ENCODE measurements at places on chromosomes 12 and 14.

GRCh38 chr12:21542403-21542802 lies 16.3 kb downstream of the SPX start:
- no peak for DNase-seq

DNA sequence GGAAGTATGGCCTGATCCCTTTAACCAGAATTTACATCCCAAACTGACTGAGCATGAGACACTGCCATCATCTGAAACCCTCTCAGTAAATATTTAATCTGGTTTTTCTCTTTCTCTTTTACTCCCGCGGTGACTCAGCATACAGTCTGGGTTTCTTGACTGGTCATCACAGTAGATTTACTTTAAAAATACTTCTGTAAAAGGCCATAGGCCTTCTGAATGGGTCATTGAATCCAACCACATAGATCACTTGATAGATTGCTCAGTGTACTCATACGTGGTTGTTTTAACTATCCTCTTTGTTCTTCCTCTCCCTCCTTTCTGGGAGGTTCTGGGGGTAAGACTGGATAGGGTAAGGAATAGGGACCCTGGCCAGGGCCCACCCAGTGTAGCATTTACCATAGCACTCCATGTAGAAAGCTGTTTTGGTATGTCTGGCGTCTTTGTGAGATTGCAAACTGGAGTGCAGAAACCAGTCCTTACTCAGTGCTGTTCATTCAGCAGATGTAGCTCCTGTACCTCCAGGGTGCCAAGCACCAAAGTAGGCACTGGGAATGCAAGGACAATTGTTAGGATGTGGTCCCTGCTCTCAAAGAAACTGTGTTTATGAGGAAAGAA lies 165.7 kb downstream of the SRGAP1 start:
- DNase-seq: no peak

DNA sequence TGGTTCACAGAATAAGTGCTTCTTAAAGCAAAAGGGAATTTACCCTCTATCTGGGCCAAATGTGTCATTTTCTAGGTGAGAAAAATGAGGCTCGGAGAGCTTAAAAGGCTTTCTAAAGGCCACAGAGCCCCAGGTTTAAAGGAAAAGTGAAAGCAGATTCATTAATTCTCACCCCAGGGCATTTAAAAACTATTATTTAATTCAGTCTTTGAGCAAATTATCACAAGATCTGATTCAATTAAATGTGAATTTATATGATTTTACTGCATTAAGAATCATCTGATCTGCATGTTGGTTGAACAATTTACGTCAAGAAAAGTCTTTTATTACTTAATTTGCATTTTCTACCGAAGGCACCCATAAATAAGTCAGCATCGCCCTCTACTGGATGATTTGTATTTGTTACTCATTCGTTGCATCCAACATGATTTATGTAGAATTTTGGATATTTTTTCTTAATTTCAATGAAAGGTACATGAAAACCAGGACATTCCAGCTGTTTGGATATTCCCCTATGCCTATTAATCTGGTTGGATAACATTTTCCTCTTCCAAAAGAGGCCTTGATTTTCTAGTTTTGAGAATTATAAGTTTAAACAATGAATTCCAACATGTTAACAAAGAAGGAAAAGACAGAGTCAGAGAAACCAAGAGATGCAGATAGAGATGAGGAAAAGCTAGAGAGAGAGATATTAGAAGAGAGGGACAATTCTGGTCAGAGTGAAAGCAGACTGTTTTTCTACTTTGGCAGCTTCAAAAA lies 19.1 kb upstream of the DHRS7 start:
- DNase-seq: no peak

DNA sequence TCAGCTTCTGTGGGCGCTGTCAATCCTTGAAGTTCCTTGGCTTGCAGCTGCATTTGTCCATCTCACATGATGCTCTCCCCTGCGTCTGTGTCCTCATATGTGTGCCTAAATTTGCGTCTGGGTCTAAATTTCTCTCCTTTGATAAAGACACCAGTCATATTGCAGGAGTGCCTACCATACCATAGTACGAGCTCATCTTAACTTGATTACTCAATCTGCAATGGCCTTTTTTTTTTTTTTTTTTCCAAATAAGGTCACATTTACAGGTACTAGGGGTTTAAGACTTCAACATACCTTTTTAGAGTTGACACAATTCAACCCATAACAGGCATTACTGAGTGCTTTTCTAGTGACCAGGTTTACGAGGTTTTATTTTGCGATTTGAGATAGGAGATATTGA lies 233.3 kb upstream of the TBX3 start:
- DNase-seq: no peak

GRCh38 chr12:122363782-122364181 lies 58.7 kb downstream of the CLIP1 start:
- DNase-seq: no peak

DNA sequence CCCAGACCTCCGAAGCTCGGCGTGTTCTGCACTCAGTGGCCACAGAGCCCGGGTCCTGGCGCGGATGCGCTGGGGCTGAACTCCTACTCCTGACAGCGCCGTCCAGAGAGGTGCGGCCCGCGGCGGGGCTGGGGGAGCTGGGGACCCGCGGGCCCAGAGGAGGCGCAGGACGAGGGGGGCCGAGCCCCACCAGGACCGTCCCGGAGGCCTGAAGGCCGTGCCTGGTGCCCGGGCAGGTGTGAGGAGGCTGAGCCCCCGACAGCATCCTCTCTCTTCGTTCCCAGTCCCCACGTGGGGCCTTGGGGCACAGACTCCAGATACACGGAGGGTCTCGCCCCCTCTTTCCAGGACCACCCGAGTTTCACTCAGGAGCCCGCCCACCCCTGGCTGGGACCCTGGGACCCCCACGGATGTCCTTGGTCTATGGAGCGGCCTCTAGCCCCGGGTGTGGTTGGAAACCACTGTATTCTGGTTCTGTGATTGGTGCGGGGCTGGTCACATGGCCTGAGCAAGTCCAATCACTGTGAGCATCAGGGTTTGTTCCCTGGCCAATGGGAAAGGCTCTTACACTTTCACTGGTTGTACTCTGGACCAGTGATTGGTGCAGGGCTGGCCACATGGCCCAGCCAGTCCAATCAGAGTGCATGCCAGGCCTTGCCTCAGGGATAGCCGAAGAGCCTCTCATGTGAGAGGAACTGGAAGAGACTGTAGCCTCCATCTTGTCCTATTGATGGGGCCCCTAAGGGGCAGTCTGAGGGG lies 217.6 kb upstream of the SFSWAP start:
- no peak for DNase-seq

DNA sequence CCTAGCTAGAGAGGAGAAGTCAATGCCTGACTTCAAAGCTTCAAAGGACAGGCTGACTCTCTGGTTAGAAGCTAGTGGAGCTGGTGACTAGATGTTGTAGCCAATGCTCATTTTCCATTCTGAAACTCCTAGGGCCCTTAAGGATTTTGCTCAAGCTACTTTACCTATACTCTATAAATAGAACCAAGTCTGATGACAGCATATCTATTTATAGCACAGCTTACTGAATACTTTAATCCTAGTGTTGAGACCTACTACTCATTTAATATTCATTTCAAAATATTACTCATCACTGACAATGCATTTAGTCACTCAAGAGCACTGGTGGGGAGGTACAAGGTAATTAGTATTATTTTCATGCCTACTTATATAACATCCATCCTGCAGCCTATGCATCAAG lies 137.2 kb upstream of the PELI2 start:
- no peak for DNase-seq

- DNase-seq: no peak
Measured at GRCh38 chr12:107791465-107792089, 17.1 kb downstream of the ASCL4 start.

- DNase-seq: no peak
Measured at GRCh38 chr12:122471324-122472226, 29.2 kb downstream of the ZCCHC8 start.

- no peak for DNase-seq
Measured at GRCh38 chr14:94636744-94637412, 24.7 kb downstream of the SERPINA3 start.

DNA sequence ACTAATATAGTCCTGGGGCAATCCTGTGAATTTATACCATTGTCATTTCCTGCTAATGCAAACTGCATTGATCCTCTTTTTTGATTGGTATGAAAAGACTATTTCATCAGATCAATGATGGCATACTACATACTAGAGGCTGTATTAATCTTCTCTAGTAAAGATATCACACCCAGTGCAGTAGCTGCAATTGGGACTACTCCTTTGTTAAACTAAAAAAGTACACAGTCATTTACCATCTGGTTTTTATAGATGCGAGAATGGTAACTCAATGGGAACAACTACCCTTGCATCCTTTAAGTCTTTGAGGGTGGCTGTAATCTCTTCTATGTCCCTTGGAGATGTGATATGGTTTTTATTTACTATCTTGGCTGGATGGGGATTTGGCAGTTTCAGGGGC lies 80.2 kb upstream of the STK38L start:
- no peak for DNase-seq

- no peak for DNase-seq
Measured at GRCh38 chr12:51234530-51234929, 4.1 kb upstream of the DAZAP2 start.

DNA sequence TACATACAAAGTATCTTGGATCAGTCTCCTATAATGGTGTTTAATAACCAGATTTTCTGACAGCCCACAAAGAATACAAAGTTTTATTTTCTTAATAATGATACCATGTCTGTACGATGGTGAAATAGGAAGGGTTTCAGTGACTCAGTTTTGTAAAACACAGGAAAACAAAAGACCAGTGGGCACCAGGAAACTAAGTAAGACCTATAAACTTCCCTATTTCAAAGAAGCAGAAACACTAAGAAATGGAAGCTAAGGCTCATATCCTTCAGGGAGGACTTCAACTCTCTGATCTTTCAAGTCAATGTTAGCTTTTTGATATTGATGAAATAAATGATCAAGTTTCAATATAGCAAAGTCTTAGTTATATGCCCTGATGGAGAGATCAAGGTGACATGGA lies 196.0 kb downstream of the DUSP6 start:
- DNase-seq: no peak

GRCh38 chr14:64673748-64674147 lies 30.5 kb upstream of the PLEKHG3 start:
- DNase-seq: no peak

DNA sequence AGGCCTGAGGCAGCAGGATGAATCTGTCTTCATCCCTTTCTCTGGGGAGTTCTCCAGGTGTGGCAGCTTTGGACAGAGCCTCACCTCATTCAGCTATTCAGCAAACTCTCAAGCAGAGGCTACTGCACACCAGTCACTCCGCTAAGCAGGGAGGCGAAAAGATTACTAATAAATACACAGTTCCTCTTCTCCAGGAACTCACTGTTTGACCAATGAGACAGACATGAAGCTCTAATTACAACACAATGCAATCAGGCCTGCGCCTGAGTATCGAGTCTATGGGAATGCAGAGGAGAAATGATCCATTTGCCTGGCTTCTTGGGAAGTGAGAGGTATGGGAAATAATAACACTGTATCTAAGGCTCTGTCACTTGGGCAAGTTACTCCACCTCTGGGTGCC lies 178.1 kb downstream of the CRADD start:
- no peak for DNase-seq

DNA sequence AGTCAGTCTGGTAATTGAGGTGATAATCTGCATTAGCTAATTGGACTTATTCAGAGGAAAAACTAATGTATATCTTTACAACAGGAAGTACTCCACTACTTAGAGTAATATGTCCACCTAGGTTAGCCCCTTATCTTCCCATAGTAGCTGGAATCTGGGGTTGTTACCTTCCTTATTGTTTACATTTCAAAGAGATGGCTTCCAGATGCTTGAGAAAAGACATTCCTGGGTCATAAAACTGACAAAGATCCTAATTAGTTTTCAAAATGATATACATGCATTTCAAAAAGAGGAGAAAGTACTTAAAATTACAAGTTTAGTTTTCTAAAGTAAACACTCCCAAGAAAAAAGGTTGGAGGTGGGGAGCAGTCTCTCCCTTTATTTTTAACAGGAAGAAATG lies 78.1 kb downstream of the RPL10L start:
- DNase-seq: no peak

- DNase-seq: no peak
Measured at GRCh38 chr14:49909016-49909415, 16.1 kb downstream of the ARF6 start.

DNA sequence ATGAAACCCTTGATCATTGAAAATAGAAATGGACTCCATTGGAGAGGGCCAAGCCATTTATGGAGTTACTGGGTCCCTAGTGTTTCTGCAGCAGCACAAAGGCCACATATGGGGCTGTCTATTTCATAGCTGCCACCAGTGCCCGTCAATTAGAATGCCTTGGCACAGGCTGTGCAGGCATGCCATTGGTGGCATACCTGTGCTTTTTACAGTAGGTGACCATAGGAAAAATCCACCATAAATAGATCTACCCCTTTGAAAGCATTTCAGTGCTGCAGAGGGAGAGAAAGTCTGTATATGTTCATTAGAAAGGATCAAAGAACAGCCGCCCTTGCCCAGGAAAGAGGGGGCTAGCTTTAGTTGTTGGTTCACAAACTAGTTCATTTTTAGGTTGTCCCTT lies 13.1 kb downstream of the MYBPC1 start:
- DNase-seq: no peak

- DNase-seq: no peak
Measured at GRCh38 chr14:42013559-42013958, 406.9 kb downstream of the LRFN5 start.

GRCh38 chr12:92426332-92426731 lies 276.5 kb upstream of the PLEKHG7 start:
- DNase-seq: no peak

- no peak for DNase-seq
Measured at GRCh38 chr12:6382982-6383381, 980 bp upstream of the LTBR start.

GRCh38 chr14:102209224-102209966 lies 69.7 kb downstream of the WDR20 start:
- no peak for DNase-seq

DNA sequence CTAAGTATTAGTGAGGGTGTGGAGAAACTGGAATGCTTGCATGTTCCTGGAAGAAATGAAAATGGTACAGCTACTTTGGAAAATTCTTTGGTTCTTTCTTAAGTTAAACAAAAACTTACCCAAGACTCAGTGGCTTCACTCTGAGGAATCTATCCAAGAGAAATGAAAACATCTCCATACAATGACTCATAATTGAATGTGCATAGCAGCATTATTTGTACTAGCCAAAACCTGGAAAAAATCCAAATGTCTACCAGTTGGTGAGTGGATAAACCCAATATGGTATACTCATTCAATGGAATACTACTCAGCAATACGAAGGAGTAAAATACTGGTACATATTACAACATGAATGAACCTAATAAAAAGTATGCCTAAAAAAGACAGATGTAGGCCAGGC lies 18.0 kb upstream of the CRACR2A start:
- DNase-seq: no peak

DNA sequence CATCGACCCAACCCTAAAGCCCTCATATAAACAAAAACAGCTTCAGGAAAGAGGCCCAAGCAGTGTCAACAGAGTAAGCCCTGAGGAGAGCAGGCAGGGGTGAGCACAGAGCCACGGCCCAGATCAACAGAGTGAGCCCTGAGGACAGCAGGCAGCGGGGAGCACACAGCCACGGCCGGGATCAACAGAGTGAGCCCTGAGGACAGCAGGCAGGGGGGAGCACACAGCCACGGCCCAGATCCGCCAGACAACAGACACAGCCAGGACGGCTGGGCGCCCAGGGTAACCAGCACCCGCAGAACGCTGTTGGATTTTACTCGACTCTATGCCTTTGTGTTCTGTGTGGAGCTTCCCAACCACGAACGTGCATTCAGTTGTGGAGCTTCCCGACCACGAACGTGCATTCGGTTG lies 15.0 kb downstream of the CCDC85C start:
- no peak for DNase-seq
